ENCODE measurements at places on chromosomes 7 and 10.

DNA sequence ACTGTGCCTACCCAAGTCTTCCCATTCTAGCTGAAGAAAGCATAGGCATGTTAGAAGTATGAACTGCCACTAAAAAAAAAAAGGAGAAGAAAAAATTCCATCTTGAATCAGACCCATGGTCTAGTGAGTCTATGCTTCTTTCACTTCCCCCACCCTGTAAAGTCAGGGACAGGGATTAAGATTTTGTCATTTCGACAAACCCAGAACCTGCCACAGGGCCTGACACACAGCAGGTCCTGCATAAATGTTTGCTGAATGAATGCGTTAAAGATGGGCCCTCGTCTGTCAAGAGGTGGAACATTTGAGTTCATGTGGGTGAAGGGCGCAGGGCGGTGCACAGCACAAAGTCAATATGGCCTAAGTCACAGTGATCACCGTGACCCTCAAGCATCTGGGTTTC lies 4.9 kb downstream of the HIPK2 start:
- DNase-seq: no peak

GRCh38 chr10:17134282-17134681 lies 4.7 kb upstream of the CUBN start:
- DNase-seq: no peak

DNA sequence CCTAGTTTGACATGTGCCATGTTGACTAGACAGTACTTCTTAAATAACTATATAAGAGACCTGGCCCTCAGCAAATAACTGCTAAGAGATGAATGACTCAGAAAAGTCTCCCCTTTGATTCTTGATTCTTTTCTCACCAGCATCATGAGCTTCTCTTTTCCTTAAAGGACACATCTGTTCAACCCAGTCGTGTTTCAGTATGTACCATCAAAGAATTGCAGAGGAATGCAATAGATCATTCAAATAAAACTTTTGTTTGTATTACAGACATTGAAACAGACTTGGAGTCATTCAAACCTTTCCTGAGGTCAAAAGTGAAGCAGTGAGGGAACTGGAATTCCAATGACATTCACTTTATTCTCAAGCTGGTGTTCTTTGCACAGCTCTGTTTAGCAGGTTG lies 598.3 kb upstream of the GHITM start:
- DNase-seq: no peak

DNA sequence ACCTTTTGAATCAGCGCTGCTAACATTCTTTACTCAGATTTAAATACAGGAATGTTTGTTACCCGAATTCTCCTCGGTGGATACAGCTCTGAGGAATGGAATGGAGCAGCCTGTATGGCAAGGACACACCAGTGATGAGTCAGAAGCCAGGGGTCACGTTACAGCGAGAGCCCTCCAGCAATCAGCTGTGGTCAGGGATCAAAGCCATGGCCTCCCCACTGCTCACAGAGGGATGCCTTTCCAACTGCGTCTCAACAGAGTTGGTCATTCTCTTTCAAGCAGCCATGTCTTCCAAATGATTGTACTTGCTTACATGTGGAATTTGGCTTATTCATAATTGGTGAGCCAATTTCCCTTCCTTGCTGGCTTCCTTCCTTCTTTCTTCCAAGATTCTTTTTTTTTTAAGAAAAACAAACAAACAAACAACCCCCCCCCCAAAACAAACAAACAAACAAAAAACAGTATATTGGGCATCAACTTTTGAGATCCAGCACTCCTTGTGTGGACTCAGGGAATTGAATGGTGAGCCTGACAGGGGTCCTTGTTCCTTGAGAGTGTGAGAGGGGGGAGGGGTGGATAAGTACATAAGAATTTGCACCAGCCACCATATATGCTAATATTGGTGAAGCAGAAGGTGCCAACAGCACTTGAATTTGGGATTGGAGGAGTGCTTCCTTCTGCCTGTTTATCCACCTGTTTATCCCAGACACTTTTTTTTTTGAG lies 100.2 kb downstream of the ATXN7L1 start:
- DNase-seq: no peak

DNA sequence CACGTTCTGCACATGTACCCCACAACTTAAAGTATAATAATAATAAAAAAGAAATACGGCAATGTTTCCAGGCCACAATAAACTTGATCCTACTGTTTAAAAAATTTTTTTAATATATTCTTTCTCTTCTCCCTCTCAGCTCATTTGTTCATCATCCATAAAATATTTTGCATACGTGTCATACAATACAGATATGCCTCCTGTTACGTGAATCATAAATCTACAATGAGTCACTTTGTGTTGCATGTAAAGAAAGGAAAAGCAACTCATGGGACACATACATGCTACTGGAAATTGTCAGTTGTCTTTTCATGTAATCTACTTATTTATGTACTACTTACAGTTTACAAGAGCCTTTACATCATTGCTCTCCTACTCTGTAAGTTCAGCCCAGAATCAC lies 1.1 kb upstream of the TECTB start:
- DNase-seq: no peak

GRCh38 chr7:106287786-106288185 lies 3.0 kb upstream of the NAMPT start:
- DNase-seq: no peak

GRCh38 chr10:75919913-75920312 lies 488.5 kb downstream of the LRMDA start:
- no peak for DNase-seq

GRCh38 chr7:94276027-94276426 lies 118.7 kb upstream of the COL1A2 start:
- DNase-seq: no peak

DNA sequence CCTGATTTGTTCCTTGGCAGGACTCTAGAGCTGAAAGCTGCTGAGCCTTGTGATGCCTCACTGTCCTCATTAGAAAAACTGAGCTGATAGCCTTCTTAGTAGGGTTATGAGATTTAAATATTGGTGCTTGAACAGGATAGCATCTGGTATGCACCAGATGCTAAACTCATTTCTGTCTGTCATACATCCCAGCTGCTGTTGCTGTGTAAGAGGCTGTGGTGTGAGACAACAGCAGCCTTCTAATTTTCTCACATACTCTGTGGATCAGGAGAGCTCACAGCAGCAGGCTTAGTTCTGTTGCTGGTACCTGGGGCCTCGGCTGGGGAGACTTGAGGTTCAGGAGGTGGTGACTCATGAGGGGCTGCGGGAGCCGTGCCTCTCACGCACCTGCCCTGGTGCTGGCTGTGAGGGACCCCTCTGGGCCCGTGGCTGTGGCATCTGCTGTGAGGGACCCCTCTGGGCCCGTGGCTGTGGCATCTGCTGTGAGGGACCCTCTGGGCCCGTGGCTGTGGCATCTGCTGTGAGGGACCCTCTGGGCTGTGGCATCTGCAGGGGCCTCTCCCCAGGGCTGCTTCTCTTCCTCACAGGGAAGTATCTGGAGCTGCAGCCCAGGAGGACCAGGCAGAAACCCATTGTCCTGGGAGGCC lies 12.5 kb downstream of the DYNC2I1 start:
- DNase-seq: no peak

DNA sequence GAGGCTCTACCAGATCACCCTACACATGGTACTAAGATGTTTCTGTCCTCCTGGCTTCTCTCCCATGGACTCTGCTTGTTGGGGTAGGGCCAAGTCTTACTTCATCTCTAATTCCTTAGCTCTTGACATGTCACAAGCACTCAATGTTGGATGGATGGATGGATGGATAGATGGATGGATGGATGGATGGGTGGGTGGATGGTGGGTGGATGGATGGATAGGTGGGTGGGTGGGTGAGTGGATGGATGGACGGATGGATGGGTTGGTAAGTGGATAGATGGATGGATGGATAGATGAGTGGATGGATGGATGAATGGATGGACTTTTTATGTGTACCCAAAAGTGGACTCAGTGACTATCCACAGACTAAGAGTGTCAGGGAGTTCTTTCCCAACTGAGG lies 28.5 kb downstream of the HSPA12A start:
- DNase-seq: no peak

DNA sequence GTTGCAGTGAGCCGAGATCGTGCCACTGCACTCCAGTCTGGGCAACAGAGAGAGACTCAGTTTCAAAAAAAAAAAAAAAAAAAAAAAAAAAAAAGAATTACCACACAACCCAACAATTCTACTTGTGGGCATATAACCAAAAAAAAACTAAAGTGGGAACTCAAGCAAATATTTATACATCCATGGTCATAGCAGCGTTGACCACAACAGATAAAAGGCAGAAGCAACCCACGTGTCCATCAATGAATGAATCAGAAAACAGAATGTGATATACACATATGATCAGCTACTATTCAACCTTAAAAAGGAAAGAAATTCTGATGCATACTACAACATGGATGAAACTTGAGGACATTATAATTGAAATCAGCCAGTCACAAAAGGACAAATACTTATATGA lies 179.3 kb upstream of the NEBL start:
- no peak for DNase-seq

GRCh38 chr7:24707988-24708615 lies 49.2 kb downstream of the GSDME start:
- DNase-seq: no peak

- no peak for DNase-seq
Observed at GRCh38 chr10:19226025-19226424, 177.4 kb downstream of the MALRD1 start.

GRCh38 chr7:125222596-125222995 lies 293.0 kb upstream of the POT1 start:
- no peak for DNase-seq

DNA sequence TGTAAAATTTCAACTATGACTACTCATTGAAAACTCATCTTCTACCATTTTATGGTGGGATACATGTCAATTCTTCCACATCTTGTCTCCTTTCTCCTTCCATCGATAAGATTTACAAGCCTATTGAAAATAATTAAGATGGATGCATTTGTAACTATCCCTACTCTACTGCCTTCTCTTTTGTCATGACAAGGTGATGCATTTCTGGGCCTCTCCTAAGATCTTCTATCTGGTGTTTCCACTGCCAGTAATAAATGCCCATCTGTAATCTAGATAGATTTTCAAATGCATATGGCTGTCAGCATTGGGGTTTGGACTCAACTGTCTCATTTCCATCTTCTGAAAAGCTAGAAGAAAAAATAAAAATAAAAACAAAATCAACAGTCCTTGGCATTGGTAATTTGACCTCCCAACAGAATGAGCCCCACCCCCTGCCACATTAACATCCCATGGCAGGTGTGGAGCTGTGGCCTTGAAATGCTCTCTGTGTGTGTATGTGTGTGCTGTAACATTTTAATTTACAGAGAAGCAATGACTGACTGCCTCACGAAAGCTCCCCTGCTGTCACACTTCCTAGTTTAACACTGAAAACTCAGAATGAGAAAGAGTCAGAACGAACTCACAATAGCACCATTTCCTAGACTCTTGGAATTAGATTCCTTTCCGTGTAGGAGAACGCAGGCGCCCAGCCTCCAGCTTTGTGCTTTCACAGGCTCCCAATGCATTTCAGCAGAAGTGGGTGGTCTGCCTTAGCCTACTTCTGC lies 74.2 kb downstream of the RHOBTB1 start:
- DNase-seq: no peak

- no peak for DNase-seq
Observed at GRCh38 chr10:131571865-131572264, 260.3 kb upstream of the TCERG1L start.

GRCh38 chr10:71748671-71749191 lies 24.6 kb downstream of the VSIR start:
- DNase-seq: no peak

DNA sequence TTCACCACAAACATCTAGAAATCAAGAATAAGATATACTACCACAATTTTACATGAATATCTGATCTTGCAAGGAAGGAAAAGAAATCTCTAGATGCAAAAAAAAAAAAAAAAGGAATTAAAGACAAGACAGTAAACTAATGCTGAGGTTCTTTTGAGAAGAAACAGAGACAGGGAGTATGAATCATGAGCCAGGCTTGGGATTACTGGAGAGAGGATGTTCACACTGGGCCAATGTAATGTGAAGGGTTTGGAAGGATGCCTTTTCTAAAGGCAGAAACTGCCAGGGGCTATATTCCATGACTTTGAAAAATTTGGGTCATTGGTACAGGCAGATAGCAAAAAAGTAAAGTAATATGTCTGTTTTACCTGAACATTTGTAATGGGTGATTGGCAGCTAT lies 573.0 kb upstream of the IGFBP3 start:
- no peak for DNase-seq

GRCh38 chr10:103661198-103661950 lies 167.9 kb downstream of the NEURL1 start:
- no peak for DNase-seq

- DNase-seq: no peak
Observed at GRCh38 chr7:19772306-19772705, 1.1 kb downstream of the TMEM196 start.

GRCh38 chr10:78752221-78752620 lies 316.5 kb upstream of the ZMIZ1 start:
- DNase-seq: no peak

GRCh38 chr10:69883310-69884023 lies 81.8 kb downstream of the COL13A1 start:
- DNase-seq: no peak

DNA sequence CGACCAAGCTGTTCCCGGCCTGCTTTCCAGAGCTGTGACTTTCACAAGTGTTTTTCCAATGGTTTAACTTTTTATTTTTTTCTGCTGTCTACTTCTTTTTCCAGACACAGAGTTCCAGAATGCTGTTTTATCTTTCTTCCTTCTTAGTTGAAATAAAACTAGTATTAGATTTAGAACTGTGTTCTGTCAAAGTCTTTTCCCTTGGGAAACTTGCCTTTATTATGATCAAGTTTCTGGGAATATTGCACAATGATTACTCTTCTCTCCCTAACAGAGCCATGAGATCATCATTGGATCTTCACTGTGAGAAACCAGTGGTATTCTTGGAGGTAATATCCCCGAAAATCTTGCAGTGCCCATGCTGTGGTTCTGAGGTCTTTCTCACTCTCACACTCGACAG lies 104.9 kb upstream of the KCND2 start:
- DNase-seq: no peak

- DNase-seq: no peak
Observed at GRCh38 chr7:33186192-33186591, 56.8 kb downstream of the BBS9 start.

- no peak for DNase-seq
Observed at GRCh38 chr7:100387695-100388094, 14.4 kb downstream of the PILRA start.

GRCh38 chr7:108340856-108341411 lies 115.3 kb downstream of the NRCAM start:
- no peak for DNase-seq

GRCh38 chr7:19713676-19714075 lies 4.8 kb upstream of the POLR1F start:
- no peak for DNase-seq

All from stimulated activated CD4-positive, alpha-beta T cell treated with anti-CD3 and anti-CD28 coated beads, TNF-alpha, amount 100 ng/mL, for 4 hours (primary cell).